ENCODE measurements at places on chromosomes 3 and 15. TPM values are rescaled to one million over a fixed set of nuclear protein-coding genes. Genes with fewer than 3 reads are reported as not detected.

The SAXO2 gene
- polyA plus RNA-seq: 2.0 TPM

The PATL2 gene
- polyA plus RNA-seq: 0.12 TPM

The DOCK3 gene
- polyA plus RNA-seq: 0.08 TPM

The TOPBP1 gene
- 22.4 TPM for polyA plus RNA-seq

The LRRC15 gene
- polyA plus RNA-seq: not detected

The SNTN gene
- not detected for polyA plus RNA-seq

The CHRFAM7A gene
- polyA plus RNA-seq: not detected

The AVEN gene
- polyA plus RNA-seq: 9.0 TPM

The ACKR4 gene
- polyA plus RNA-seq: 0.02 TPM

The NOX5 gene
- polyA plus RNA-seq: 2.6 TPM

All from mammary epithelial cell (primary cell).